NCI-H345 (cell line): ENCODE measurements at places on chromosomes 4 and X.

DNA sequence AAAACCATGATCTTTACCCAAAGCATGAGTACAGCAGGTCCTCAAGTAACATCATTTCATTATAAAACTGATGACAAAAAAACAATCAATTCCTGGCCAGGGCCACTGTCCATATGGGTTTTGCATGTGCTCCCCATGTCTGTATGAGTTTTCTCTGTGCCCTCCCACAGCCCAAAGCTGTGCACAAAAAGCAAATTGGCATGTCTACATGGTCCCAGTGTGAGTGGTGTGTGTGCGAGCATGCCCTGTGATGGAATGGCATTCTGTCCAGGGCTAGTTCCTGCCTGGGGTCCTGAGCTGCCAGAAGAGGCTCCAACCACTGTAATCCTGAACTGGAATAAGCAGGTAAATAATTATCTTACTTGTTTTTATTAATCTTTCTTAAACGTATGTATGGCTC is 28.4 kb downstream of the SMARCA1 start:
- no peak for DNase-seq

- DNase-seq: peak; percentile 39
These were observed at the start of gene INPP4B for GRCh38 chr4:142846108-142846728. Gene INPP4B (minus strand): TSS chr4:142846301.

GRCh38 chr4:154367659-154368058 is 123.9 kb downstream of the DCHS2 start:
- no peak for DNase-seq

DNA sequence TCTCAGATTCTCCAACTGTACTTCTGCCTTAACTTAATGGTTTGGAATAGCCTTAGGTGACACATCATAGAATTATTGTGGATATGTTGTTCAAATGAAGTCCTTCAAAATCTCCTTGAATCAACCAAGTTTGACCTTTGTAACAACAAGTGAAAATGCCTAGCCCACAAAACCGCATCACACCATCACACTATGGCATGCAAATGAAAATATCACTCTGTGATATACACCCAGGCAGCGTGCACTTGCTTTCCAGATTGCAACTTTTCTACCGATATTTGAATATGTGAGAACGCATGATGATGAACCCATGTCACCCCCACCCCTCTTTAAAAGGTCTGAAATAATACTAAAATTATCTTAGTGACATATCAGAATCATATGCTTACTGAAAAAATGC is 656.7 kb downstream of the GABRG1 start:
- DNase-seq: no peak

GRCh38 chr4:4216648-4217047 is 10.1 kb downstream of the OTOP1 start:
- DNase-seq: no peak

GRCh38 chr4:155811083-155811482 is 52.3 kb downstream of the GUCY1B1 start:
- DNase-seq: no peak
